Germinal center (tissue), 1 donor: ENCODE measurements at places on chromosomes 1 and 21.

DNA sequence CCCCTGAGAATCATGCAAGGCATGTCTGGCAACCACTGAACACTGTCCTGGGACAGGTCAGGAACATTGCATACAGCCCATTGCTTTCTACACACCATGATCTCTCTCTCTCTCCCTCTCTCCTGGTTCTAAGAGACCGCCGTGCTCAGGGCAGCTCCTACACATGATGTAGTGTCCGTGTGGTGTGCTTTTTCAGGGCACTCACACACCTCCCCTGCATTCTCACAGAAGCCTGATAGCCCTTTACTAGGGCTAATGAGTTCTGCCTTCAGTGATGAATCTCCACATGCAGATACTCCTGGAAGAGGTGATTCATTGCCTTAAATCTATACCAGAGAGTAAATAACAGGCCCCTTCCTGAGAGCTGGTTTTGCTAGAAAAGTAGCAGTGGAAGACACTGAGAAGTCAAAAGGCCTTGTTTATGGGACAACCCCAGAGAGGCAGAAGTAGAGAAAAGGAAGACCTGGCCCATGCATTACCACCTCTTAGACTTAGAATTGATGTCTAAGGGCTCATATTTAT, 7.2 kb upstream of the OLFML2B start:
- DNase-seq: no peak

DNA sequence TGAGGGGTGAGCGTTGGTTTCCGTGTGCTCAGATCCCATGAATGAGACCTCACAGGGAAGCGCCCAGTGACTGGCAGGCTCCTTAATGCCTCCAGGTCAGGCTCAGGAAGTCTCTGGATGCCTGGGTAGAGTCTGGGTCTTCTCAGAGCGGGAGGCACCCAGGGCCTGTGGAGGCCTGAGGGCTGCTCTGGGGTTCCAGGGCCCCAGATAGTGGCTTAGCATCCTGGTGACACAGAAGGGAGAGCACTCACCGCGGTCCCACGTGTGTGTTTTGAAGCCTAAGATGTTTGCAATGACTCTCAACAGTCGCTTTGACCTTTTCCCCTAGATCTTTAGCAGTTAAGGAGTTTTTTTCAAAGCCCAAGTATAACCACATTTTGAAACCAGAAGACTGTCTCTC, 25.0 kb downstream of the PRMT2 start:
- DNase-seq: no peak

- no peak for DNase-seq
Observed at GRCh38 chr1:3258386-3259003, 189.5 kb downstream of the PRDM16 start.

DNA sequence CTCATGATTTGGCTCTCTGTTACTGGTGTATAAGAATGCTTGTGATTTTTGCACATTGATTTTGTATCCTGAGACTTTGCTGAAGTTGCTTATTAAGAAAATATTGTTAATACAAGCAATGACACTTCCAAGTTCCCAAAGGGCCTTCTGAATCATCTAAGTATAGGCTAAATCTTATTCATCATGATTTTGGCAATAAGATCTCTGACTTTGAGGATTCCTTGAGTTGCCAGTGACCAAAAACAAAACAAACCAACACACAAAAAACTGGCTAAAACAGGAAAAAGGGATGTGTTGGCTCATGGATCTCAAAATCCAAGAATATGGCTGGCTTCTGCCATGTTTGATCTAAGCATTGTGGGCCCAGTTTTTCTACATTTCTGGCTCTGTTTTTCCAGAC, 163.4 kb downstream of the HHIPL2 start:
- DNase-seq: no peak

- DNase-seq: no peak
Observed at GRCh38 chr1:218430346-218430745, 85.2 kb downstream of the TGFB2 start.
